ENCODE measurements at places on chromosomes 16 and 17.
A peak's percentile ranks its signal among the peaks of the same experiment; 100 is the strongest.

- DNase-seq: no peak
Measured at GRCh38 chr17:50564916-50565315, 4.4 kb downstream of the CACNA1G start.

DNA sequence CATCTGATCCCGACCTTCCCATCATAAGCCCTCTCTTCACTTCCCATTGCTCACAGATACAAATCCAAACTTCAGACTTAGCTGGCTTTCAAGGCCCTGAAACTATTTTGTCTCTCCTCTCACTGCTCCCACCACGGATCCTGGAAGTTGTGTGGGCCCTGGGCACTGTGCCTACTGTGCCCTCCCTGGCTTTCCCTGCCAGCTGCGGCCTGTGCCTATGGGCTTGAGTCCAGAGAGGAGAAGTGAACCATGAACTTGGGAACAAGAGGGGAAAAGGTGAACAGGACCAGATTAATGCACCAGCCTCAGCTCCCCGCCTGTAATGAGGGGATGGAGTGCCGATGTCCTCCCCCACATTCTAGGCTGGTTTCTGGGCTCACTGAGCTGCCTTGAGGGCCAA lies 18.9 kb upstream of the KCNJ12 start:
- DNase-seq: no peak

DNA sequence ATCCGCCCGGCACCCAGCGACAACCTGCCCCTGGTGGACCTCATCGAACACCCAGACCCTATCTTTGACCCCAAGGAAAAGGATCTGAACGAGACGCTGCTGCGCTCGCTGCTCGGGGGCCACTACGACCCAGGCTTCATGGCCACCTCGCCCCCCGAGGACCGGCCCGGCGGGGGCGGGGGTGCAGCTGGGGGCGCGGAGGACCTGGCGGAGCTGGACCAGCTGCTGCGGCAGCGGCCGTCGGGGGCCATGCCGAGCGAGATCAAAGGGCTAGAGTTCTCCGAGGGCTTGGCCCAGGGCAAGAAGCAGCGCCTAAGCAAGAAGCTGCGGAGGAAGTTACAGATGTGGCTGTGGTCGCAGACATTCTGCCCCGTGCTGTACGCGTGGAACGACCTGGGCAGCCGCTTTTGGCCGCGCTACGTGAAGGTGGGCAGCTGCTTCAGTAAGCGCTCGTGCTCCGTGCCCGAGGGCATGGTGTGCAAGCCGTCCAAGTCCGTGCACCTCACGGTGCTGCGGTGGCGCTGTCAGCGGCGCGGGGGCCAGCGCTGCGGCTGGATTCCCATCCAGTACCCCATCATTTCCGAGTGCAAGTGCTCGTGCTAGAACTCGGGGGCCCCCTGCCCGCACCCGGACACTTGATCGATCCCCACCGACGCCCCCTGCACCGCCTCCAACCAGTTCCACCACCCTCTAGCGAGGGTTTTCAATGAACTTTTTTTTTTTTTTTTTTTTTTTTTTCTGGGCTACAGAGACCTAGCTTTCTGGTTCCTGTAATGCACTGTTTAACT lies 1.0 kb downstream of the NOG start:
- no peak for DNase-seq

DNA sequence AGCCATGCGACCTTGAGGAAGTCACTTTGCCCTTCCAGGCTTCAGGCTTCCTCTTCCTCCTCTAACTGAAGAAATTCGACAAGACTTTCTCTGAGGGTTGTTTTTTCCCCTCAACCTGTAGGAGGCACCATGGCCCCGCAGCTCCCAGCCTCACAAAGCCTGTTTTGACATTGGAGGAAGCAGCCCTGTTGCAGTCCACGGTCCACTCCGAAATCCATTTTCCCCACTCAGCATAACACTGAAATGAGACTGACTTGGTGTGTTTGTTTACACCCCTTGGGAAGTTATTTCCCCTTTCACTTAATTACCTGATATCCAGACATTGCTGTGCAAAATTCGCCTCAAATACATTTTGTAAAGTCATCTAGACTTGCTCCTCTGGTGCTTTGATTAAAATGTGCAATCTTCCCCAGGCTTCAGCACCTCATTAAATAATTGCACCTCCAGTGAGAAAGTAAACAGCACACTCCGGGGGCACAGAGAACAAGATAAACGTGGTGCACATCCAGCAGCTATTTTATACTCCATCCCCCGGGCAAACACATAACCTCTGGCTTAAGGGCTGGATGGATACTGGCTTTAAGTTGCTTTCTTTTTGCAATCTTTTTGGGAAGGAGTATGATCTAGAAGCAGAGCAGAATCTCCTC lies 41.4 kb upstream of the PIRT start:
- DNase-seq: no peak

GRCh38 chr17:54172096-54172984 lies 349.6 kb downstream of the KIF2B start:
- DNase-seq: no peak

DNA sequence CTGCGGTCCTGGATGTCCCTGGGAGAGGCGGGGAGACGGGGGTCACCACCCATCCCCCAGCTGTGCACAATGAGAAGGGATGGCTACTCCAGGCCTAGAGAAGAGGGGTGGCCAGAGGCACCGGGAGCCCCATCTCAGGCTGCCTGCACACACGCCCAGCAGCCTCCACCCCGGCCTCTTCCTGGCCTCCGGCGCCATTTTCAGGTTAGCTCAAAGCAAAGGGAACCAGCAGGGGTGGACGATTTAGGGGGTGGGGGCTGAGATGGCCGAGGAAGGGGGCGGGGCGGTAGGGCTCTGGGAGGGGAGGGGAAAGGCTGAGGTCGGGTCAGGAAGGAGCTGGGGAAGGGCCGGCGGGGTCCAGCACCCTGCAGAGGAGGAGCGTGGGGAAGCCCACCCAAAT lies 42.8 kb downstream of the SRCIN1 start:
- DNase-seq: no peak

DNA sequence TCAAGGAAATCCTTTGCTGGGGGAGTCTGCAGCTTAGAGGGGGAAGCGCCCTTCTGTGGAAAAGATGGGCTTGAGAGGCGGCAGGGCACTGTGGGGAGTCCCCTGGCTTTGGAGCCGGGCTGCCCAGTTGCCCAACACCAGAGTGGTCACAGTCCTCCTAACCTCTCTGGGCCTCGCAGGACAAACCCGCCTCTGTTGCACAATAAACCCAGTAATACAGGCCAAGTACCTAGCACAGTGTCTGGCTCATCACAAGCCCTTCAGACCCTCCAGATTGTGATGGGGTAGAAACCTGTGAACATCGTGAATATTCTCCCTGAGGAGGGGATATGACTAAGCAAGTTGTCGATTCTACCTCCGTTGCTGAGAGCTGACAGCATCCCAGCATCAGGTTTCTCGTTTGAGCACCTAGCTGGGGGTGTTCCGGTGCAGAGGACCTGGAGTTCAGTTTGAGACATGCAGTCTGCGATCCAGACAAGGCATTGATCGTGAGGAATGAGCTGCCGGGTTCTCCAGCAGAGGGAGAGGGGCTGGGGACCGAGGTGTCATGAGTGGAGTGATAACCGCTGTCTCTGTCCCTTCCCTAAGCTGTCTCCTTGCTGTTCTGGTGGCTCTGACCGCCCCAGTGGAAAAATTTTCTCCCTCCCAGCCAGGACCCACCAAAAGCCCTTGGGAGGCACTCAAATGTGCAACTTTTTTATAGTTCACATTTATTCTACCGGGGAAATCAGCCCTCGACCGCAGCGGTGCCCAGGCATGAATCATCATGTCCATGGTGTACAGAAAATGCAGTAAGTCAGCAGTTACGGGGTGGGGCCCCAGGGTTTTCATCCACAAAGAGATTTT lies 161.9 kb downstream of the WSCD1 start:
- no peak for DNase-seq

- DNase-seq: no peak
Measured at GRCh38 chr17:6910987-6911603, 79.6 kb upstream of the TEKT1 start.

DNA sequence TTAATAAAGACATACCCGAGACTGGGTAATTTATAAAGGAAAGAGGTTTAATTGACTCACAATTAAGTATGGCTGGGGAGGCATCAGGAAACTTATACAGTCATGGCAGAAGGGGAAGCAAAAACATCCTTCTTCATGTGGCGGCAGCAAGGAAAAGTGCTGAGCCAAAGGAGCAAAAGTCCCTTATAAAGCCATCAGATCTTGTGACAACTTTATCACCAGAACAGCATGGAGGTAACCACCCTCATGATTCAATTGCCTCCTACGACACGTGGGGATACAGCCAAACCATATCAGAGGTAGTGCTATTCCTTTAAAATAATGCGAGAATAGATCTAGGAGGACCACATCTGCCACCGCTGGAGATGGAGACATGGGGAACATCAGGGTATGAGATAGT lies 9.0 kb downstream of the C16orf54 start:
- no peak for DNase-seq

DNA sequence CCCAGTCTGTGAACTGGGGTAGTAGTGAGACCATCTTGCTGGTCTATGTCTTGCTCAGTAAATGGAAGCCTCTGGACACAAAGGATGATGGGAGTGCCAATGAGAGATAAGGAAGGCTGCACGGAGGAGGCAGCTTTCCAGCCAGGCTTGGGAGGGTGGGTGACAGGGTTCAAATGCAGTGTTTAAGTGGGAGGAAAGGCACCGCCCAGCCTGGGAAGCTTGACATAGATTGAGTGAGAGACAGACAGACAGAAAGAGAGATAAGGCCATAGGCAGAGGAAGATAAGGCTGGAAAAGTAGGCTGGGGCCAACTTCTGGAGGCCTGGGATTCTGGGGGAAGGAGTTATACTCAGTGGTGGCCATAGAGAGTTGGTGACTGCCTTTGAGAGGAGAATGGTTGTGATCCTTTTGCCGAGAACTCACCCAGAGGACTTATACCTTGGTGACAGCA lies 7.2 kb upstream of the COL1A1 start:
- no peak for DNase-seq

DNA sequence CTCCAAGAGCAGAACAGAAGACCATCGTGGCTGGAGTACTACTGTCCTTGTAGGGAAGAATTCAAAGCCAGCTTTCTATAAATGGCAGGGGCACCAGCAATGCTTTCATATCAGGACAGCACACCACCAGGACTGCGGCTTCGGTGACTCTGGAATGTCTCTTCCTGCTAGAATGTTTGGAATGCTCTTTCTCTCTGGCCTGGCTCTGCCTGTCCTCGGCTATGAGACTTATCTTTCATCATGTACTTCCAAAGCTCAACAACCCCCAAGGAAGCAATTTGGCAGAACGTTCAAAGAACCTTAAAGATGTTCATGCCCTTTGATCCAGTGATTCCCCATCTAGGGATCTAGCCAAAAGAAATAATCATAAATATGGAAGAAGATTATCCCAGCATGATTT lies 52.7 kb upstream of the NOG start:
- DNase-seq: no peak

GRCh38 chr16:31099860-31100638 lies 5.5 kb upstream of the VKORC1 start:
- no peak for DNase-seq

DNA sequence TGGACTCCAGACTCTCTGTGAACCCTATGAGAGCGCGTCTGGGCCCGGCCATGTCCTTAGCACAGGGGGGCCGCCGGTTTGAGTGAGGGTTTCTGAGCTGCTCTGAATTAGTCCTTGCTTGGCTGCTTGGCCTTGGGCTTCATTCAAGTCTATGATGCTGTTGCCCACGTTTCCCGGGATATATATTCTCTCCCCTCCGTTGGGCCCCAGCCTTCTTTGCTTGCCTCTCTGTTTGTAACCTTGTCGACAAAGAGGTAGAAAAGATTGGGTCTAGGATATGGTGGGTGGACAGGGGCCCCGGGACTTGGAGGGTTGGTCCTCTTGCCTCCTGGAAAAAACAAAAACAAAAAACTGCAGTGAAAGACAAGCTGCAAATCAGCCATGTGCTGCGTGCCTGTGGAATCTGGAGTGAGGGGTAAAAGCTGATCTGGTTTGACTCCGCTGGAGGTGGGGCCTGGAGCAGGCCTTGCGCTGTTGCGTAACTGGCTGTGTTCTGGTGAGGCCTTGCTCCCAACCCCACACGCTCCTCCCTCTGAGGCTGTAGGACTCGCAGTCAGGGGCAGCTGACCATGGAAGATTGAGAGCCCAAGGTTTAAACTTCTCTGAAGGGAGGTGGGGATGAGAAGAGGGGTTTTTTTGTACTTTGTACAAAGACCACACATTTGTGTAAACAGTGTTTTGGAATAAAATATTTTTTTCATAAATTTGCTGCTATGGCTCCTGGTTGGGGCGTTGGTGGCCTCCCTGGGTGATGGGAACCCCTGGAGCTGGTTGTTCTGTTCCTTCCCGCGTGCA lies 23.1 kb downstream of the STAT5A start:
- DNase-seq: no peak

DNA sequence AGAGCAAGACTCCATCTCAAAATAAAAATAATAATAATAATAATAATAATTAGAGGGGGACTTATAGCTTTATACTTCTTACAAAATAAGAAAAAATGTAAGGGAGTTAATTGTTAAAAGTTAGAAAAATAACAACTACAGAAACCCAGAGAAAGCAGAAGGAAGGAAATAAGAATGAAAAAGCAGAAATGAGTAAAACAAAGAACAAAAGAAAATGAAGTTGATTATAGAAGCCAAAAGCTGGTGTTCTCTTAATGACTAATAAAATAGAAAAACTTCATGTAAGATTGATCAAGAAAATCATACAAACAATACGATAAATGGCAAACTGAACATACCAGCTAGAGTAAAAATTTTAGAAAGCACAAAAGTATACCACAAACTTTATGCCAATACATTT lies 6.8 kb upstream of the NSMCE1 start:
- DNase-seq: no peak

- peak; percentile 39 for DNase-seq
Measured at GRCh38 chr17:39026980-39027451, 59.8 kb upstream of the FBXO47 start.

- DNase-seq: peak; percentile 76
Measured at GRCh38 chr17:36722121-36722902, 120.9 kb downstream of the MRM1 start.

- no peak for DNase-seq
Measured at GRCh38 chr17:17666111-17666714, 15.0 kb upstream of the RAI1 start.

DNA sequence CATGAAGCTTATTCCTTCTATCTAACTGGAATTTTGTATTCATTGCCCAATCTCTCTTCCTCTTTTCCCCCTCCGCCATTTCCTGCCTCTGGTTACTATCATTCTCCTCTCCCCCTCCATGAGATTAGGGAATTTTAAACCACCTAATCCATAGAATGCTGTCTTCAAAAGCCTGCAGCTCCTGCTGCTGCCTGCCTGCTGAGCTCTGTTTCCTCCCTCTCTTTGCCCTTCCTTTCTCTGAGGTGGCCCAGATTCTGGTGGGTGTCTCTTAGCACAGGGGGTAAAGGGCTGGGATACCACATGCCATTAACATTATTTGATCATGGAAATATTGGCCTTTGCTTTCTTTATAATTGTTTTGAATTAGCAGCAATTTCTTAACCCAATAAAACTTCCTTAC lies 241.6 kb downstream of the CNTNAP4 start:
- DNase-seq: no peak

GRCh38 chr16:89150090-89150835 lies 21.3 kb upstream of the CDH15 start:
- DNase-seq: no peak

All from DMS153 (cell line).